AG10803 (cell line): ENCODE measurements at places on chromosomes 7 and 10.

- DNase-seq: peak; percentile 51
Observed at GRCh38 chr7:150448789-150449147, 1.7 kb upstream of the GIMAP8 start.

DNA sequence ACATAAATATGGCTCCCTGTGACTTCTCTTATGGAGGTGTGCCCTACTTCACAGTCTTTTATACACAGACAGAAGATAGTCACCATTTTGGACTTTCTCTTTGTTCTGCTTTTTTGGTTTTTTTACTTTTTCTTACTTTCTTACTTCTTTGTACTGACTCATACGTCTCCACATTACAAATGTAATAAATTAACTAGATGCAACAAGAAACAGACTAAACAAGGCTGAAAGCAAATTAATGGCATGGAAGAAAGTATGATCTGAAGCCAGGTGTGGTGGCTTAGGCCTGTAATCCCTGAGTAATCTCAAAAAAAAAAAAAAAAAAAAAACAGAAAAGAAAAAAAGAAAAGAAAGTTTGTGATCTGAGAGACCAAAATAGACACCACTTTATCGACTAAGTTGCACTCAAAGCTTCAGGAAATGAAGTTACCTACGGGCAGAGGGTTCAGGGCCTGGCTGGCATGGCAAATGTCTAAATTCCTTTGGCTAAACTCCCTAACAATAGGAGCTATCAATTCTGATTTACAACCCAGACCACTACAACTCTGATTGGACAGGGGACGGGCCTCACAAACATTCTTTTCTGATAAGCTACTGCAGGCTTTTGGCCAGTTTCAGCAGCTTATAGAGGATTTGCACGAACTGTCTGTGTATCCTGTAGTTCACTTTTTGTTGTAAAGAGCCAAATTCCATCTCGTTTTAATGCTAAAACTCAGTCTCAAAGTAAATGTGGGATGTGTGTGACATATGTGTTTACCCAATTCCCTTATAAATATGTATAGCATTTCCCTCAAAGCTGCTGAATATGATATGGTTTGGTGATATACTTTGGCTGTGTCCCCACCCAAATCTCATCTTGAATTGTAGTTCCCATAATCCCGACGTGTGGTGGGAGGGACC lies 129.1 kb downstream of the SEPTIN14 start:
- peak; percentile 48 for DNase-seq

GRCh38 chr10:102504179-102504975 lies 605 bp downstream of the SUFU start:
- no peak for DNase-seq

DNA sequence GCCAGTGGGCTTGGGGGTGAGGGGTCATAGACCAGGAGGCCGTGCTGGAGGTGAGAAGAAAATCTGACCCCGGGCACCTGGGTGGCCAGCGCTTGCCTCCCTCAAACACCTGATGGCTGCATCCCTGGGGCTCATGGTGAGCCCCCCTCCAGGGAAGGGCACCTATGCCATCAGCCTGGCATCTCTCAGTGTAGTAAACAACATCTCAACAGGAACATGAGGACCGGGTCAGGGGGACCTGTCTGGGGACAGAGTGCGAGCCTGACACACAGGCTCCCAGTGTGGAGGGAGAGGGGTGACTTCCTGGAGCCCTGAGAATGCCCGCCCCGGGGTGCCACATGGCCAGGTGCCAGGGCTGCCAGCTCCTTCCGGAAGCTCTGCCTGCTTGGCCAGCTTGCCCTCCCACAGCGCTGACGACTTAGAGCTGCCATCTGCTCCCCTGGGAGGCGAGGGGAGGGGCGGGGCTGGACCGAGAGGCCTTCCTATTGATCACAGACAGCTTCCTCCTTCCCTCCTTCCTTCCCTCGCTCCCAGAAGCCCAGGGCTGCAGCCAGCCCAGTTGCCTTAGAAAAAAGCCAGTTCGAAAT lies 12.3 kb downstream of the STX1A start:
- DNase-seq: no peak

DNA sequence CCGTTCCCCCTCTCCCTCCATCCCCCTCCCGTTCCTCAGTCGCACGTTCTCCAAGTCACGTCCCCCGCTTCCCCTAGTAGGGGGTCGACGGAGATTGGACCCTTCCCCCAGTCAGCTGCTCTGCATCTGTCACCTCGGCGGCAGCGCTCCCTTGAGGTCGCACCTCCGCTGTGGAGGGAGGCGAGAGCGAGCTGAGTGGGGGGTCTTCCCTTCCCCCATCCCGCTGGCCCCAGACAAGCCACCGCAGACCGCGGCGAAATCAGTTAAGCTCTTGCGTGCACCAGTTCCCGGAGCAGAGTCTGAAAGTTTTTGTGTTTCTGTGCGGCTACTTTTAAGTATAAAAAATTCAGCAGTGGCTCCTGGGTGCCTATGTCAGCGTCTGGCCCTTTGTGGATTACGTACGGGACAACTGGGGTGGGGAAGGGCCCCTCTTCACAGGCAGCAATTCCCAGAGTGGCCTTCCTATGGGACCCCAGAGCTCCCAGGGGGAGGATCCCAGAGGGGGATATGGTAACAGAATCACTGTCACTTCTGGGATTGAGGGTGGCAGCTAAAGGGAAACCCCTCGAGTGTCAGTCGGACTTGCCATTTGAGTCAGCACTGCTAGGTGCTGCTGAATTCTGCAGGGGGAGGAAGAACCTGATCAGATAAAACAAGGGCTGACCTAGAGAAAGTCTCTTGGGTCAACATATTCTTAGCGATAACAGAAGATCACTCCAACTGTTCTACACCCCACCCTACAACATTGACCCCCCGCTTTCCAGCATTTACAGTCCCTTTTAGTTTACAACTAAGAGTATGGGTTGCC lies 12.5 kb upstream of the DDIT4 start:
- DNase-seq: peak; percentile 65

- DNase-seq: no peak
Observed at GRCh38 chr10:62253704-62254103, 14.9 kb downstream of the RTKN2 start.

DNA sequence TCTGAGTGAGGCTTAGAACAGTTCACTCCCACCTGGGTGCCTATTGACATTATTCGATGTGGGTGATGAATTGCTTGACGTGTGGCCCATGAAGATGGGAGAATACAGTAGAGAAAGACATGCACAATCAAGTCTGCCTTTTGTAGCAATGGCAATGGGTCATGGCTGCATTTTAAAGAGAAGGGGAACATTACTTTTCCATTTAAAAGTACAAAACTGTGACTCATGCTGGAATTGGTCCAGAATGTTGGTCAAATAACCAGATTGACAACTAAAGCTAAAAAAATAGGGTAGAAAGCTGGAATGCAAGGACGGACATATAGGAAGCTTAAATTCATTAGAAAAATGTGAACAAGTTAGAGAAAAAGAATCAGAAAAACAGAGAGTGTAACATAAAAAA lies 104.1 kb upstream of the SLC25A13 start:
- no peak for DNase-seq
